Left hindlimb (tissue), 1 donor: ENCODE measurements at places on chromosomes 11 and 22.

DNA sequence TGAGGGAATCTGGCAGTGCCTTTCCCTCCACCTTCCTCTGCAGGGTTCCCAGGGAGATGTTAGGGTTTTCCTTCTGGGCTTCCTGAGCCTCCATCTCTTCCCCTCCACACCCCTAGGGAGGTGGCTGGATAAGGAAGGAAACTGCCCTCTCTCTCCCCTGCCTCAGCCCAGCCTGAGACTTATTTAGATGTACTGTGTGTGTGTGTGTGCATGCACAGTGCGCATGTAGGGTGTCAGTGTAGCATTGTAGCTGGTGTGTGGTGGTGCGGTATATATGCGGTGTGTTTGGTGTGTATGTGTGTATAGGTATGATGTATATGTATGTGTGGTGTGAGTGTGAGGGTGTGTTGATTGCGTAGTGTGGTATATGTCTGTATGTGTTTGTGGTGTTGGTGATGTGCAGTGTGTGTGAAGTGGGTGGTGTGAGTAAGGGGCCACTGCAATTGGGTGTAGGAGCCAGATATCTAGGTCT is 1.5 kb downstream of the FXYD6 start:
- no peak for DNase-seq

DNA sequence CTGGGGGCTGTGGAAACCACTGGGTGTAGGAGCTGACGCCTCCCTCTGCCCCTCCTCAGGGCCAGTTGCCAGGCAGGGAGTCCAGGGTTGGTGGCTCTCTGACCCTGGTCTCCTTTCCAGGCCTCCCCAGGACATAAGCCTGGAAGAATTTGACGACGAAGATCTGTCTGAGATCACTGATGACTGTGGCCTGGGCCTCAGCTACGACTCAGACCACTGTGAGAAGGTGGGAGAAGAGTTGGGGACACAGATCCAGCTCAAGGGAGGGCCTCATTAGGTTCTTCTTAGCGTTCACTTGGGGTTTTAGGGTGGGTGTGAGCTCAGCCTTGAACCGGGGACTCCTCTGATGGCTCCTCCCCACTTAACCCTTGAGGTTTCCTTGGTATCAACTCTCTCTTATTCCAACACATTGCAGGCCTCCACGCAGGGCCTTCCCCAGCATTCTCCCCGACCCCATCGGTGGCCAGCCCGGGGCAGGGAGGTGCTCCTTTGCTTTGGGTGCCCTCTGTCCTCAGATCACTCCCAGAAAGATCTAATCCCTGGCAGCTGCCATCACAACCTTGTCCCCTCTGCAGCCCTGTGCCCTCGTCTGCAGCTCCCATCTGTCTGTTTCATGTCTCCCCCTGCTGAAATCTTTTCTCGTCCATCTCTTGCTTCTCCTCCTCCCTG is 1.2 kb downstream of the MAPK8IP2 start:
- DNase-seq, result no peak

GRCh38 chr22:41001722-41002122 is 50.5 kb downstream of the RBX1 start:
- DNase-seq, result no peak

GRCh38 chr11:86582898-86583297 is 89.5 kb downstream of the ME3 start:
- no peak for DNase-seq

DNA sequence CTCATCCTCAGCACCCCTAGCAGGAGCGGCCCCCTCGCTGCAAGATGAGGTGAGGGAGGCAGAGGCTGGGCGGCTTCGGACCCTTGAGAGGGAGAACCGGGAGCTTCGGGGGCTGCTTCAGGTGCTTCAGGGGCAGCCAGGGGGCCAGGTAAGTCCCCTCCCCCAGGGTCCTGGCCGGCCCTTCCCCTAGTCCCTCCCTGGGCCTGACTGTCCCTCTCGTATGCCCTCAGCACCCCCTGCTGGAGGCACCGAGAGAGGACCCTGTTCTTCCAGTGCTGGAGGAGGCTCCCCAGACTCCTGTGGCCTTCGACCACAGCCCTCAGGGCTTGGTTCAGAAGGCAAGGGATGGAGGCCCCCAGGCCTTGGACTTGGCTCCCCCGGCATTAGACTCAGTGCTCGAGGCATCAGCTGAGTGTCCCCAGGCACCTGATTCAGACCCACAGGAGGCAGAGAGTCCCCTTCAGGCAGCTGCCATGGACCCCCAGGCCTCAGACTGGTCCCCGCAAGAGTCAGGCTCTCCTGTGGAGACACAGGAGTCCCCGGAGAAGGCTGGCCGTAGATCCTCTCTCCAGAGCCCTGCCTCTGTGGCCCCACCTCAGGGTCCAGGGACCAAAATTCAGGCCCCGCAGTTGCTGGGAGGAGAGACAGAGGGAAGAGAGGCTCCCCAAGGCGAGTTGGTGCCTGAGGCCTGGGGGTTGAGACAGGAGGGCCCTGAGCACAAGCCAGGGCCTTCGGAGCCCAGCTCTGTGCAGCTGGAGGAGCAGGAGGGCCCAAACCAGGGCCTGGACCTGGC is 4.0 kb downstream of the CCDC88B start:
- DNase-seq, result no peak

- DNase-seq, result no peak
These were observed 78.2 kb downstream of the FBLN1 start for GRCh38 chr22:45580726-45581381.

DNA sequence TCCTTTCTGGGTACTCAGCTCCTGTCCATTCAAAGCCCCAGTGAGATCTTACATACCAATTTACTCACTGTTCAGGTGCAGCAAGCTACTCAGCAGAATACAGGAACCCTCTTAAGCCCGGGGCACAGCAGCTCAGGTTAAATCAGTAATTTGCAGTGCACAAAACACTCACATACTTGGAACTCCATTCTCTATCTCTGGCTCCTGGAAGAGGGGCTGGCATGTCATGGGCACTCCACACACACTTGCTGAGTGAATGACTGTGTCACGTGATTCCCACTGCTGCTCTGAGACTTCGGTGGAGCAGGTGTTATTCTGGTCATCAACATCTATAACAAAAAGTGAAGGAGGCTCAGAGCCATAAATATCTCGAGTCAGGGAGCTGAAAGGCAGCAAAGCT is 157.3 kb upstream of the BDNF start:
- no peak for DNase-seq

DNA sequence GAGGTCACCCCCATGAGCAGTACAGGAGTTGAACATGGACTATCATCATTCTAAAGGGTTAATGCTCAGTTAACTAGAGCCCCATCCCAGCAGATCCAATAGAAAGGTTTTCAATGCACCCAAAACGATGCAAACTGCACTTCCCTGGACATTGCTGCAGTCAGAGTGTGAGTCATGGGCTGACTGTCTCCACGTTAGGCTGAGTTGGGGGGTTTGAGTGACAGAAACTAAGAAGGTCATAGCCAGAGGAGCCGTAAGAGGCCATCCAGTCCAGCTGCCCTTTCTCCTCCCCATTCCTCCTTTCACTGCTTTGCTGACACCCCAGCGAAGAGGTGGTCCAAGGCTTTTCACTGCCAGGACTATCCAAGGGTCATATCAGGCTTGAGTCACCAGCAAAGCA is 10.5 kb upstream of the OR2AT4 start:
- DNase-seq, result no peak

DNA sequence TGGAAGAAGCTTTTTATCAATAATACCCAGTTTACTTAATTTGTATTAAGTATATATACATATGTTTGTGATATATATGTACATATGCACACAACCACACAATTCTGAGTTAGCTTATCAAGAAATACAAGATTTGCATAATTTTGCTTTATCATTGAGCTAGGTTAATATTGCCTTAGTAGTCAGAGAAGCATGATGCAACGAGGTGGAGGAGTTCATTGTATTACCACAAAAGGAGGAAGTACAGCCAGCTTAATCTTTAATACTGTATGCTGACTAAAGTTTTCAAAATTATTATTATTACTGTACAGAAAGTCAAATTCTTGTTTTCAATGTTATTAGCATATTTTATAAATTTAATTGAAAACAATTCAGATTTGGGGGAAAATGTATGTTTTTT is 278.4 kb upstream of the PDGFD start:
- no peak for DNase-seq

- no peak for DNase-seq
These were observed 32.2 kb downstream of the C11orf91 start for GRCh38 chr11:33668468-33668825.

DNA sequence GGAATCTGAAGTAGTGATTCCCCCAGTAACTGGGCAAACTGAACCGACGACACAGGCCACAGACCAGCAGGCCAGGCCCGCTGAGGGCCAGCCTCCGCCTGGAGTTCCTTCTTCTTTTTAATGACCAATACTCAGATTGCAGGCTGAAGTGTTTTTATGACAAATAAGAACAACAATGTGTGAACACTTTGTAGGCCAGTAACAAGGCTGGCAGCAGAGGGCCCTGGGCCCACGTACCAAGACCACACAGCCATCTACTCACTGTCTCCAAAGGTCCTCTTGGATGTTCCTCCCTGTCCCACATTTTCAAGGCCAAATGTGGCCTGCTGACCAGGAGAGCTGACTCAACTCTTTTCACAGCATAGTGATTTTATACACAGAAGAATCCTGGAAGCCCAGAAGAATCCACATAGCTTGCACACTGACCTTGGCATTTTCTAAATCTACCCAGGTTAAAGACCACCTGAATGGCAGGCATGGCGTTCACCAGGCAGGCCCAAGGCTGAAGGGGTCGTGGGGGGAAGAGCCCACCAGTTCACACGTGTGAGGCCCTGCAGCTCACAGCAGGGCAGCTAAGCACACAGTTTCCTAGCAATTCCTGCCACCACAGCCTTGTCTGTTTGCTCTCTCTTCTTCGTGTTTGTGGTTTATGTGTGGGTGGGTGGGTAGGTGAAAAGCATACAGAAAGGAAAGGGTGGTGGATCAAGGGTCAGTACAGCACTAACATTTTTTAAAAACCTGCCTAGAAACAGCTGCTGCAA is 13.3 kb downstream of the SMCO4 start:
- DNase-seq, result no peak

DNA sequence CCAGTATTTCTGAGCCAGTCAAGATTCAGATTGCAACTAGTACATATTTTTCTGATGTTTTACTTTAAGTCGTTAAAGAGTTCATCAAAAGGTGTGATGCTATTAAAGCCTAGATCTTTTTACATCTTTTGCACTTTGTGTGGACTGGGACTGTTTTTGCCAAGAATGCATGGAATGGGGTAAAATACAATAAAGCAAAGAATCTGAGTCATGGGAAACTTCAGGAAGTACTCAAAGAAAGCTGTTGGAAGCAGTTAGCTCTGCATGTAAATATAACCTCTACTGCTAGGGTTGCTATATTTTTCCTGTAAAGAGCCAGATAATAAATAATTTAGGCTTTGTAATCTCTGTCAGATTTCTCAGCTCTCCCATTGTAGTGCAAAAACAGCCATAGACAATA is 20.9 kb downstream of the ATXN10 start:
- no peak for DNase-seq

GRCh38 chr22:43356881-43357280 is 13.7 kb upstream of the SCUBE1 start:
- no peak for DNase-seq

DNA sequence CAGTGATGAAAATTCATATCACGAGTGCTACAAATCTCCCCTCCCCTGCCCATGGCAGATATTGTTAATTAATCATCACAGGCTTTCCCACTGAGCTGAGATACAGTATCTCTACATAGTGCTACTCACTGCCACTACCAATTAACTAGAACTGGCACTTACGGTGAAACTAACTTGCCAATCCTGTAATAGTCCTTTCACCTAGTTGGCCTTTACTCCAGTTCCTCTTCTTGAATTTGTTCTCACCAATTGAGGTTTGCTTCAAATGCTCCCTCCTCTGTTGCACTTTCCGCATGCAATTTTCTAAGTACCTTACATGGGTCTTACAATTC is 11.9 kb upstream of the PRRG4 start:
- no peak for DNase-seq

DNA sequence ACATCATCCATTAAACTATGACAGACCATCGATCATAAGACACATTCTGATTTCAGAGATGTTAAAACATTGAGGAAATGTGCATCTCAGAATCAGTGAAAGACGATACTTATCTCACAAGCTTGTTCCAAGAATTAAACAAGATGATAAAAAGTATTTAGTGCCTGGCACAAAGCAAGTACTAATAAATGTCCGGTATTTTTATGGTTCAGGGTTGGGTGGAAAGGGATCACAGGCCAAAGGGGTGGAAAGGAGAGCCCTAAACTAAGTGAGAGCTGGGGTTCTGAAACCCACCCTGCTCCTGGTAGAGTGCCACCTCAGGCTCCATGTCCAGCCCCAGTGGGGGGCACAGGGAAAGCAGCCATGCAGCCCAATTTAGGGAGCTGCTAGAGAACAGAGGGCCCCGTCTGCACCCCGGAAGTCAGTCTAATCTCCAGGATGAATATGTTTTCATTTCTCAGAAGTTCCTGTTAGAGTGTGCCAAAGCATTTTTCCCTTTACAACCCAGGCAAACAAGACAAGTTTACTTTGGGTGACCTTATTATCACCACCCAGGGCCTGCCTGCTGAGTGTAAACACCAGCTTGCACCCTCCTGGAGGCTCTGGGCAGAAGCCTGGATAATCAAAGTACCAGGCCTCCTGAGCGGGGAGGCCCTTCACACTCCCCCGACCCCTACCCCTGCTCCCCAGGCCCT is 3.8 kb upstream of the CREB3L1 start:
- no peak for DNase-seq

- DNase-seq, result peak; percentile 58
These were observed 49.2 kb upstream of the ALX4 start for GRCh38 chr11:44359162-44359561.

- no peak for DNase-seq
These were observed 299.3 kb downstream of the BRD1 start for GRCh38 chr22:49528420-49528720.

GRCh38 chr11:13691286-13691899 is 22.9 kb downstream of the FAR1 start:
- no peak for DNase-seq

DNA sequence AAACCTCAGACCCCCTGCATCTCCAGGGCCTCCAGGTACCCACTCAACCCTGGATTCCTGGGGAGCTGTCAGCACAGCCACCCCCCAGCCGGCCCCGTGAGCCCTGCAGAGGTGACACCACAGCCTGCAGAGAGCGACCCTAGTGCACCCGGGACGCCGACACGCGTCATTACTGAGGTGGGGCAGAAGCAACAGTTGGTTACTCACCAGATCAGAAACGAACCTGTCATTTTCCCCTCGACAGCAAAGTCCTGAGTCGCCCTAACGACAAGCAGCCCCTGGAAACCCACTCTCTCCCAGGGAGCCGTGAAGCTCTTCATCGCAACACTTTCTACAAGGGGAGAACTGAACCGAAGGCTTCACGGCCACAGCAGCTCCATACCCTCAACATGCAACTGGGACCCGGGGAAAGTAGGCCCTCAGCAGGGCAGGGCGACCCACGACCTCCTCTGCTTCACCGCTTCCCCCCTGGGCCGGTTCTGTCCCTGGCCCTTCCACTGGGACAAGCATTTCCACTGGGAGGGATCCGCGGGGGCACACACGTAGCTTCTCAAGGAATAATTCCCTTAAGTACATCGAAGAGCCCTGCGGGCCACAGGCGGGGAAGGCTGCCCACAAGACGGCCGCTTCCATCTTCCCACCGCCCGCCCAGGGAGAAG is 1.6 kb downstream of the BRD1 start:
- no peak for DNase-seq

DNA sequence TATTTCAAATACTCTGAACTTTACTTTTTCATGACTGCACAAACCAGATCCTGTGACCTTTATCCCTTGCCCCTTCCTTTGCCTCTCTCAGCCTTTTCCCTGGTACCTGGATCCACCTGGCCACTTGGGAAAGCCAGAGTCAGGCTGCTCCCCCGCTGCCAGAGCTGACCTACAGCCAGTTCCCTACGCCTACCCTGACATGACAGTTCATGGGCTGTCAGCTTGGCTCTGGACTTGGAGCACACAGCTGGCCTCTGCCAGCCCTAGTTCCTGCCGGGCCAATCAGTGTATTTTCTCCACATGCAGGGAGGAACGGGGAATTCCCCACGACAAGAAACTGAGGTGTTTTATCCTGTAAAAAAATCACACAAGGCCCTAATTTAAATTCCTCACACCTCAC is 382.6 kb downstream of the INSC start:
- DNase-seq, result no peak
